ENCODE measurements at places on chromosomes 12 and 14.

- no peak for DNase-seq
Observed at GRCh38 chr14:87508333-87508732, 484.6 kb downstream of the GALC start.

DNA sequence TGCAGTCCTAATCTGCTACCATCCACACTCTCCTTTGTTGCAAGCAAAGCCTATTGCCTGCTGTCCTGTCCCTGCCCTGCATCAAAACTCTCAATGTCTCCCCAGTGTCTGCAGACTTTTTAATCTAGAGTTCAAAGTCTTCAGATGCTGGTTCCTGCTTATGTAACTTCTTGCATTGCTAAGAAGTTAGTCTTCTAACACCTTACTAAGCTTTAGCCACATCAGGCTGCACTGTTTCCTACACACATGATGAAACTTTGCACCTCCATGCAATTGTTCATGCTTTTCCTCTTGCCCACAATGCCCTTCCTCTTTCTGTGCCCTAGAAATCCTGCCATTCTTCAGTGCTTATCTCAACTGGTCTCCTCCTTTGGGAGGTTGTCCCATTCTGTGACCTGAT lies 16.2 kb upstream of the DICER1 start:
- DNase-seq, result no peak

- no peak for DNase-seq
Observed at GRCh38 chr12:127300753-127301152, 966.2 kb upstream of the TMEM132C start.

DNA sequence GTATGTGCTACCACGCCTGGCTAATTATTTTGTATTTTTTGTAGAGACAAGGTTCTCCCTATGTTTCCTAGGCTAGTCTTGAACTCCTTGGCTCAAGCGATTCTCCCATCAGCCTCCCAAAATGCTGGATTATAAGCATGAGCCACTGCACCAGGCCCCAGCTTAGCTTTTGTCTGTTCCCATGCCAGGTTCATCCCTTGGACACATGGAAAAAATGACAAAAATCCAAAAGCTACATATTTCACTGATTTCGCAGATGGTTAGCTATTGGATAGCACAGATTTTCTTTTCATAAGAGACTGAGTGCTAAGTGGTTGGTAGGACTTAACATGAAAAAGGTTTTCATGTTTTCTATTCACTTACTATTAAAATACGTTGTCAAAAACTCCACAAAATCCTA lies 286.6 kb upstream of the KITLG start:
- DNase-seq, result no peak

GRCh38 chr12:62686938-62687337 lies 220.3 kb downstream of the MON2 start:
- DNase-seq, result peak; percentile 45

DNA sequence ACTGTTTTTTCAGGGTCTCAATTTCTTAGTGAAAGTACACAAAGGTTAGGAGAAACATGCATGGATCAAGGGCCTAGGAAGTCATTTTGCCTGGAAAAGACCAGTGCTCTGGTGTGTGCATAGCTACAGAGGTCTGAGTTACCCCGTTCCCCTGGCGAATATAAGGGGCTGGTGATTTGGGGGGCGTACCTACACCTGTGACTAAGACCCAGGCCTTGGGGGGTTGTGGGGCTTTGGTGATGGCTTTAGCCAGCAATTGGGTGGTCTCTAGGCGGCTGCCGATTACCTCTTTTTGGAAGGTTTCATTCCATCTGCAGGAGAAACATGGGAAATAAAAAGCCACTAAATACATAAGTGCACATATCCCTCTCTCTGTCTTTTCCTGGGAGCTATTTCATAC lies 1.1 kb downstream of the SDR39U1 start:
- no peak for DNase-seq

DNA sequence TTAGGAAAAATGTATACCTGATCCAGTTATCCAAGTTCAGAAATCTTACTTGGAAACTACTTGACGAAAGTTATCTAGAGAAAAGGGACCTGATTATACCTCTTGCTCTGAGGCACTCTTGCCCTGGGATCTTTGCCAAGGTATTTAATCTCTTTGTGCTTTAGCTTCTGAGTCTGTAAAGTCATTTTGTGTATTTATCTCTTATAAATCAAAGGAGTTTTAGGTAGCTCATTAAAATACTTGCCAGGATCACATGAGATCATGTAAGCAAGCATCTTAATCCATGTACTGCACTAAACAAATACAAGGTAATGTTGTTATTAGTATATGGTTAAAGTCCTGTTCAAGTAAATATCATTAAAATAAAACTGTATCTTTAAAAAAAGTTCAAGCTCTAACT lies 147.5 kb downstream of the IPO8 start:
- no peak for DNase-seq

DNA sequence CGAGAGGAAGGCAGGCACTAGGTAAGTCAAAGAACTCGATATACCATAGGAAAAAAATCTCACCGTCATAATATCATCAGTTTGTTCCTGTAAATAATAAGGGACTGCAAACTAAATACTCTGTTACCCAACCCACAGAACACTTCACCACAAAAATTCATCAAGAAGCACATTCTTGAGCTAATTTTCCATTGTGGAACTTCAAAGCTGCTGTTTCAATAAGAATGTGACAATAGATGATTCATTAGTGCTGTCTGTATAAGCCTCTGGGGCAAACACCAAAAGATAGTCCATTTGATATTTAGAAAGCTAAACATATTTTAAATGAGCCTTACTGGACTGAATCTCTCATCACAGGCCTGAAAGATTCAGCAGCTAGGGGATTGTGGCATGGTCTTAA lies 219.4 kb downstream of the KSR2 start:
- DNase-seq, result no peak

DNA sequence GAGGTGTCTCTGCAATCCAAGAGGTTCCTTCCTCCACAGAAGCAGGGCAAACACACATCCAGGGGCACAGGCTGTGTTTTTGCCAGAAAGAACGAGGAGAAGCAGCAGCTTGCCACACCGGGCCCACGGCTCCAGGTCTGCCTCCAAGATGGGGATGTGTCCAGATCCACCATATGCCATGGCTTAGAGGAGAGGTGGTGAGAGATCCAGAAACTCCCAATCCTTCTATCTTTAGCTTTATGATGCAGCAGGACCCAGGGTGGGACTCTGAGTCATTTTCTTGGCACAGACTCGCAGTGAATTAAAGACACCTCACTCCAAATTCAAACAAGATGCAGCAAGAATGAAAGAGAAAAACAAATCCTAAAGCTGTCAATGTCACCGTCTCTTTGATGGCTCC lies 481.4 kb upstream of the TMEM132C start:
- DNase-seq, result peak; percentile 15

DNA sequence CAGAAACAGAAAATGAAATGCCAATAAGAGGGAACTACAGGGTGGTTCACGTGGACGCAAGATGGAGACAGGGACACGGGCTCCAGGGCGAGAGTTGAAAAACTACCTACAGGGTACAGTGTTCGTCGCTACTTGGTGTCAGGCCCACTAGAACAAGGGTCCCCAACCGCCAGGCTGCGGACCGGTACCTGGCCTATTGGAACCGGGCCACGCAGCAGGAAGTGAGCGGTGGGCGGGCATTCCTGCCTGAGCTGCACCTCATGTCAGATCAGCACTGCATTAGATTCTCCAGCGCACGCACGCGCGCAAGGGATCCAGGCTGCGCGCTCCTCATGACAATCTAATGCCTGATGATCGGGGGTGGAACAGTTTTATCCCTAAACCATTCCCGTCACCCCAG lies 14.8 kb downstream of the INF2 start:
- no peak for DNase-seq

- no peak for DNase-seq
Observed at GRCh38 chr12:16036073-16036472, 124.9 kb downstream of the DERA start.

DNA sequence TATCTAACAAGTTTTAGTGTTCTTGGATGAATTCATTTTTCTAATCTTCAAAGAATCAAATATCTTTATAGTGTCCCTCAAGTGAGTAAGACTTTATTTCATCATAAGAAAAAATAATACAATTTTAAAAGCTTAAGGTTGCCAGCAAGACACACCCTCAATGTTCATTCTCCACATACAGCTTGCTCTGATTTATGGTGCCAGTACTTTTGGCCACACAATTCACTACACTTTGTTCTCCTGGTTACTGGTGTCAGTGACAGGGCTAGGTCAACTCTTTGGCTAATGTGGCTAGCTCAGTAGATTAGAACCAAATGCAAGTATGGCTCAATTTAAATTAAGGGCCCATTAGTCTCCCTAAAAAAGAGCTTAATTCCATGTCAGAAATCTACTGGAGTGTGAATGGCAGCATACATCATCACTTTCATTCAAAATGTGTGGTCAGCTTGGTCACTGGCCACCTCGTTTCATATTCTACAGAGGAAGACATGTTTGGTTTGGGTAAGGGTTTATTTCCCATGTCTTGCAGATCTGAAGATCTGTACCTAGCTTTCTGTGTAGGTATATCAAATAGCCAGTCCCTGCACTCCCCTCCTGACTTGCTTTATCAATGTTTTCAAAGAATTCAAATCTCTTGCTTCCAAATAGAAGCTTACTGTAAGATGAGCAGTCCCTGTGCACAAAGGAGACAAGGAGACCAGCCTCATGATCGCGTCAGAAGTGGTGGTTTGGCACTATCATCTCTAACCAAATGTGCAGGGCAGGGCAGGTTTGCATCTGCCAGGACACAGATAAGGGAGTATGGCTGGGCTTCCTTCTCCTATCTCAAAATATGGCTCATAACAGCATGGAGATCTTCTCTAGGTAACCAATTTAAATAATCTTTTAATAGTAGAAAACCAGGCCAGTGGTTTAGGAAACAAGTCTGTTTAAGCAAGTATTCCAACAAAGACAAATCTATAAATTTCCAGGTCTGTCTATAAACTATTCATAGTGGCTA lies 31.3 kb downstream of the HECTD4 start:
- DNase-seq, result no peak

DNA sequence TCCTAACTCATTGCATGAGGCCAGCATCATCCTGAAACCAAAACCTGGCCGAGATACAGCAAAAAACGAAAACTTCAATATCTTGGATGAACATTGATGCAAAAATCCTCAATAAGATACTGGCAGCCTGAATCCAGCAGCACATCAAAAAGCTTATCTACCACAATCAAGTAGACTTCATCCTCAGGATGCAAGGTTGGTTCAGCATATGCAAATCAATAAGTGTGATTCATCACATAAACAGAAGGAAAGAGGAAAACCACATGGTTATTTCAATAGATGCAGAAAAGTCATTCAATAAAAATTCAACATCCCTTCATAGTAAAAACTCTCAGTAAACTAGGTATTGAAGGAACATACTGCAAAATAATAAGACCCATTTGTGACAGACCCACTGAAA lies 56.5 kb upstream of the PPFIA2 start:
- DNase-seq, result no peak

DNA sequence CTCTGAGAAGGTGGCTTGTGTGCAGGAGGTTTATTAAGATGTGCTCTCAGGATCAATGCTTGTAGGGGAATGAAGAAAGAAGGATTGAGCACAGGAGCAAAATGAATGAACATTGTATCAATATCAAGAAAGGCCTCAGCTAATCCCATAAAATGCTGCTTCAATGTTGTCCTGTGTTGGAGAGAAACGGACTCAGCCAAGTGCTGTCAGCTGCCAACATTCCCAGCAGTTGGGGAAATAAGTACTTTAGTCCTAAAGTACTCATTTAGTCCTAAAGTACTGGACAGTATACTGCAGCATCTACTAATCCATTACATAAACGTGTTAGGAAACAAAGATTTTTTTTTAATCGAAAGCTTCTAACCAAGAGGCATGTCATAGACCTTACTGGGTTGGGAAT lies 255.9 kb downstream of the SEC23A start:
- no peak for DNase-seq

DNA sequence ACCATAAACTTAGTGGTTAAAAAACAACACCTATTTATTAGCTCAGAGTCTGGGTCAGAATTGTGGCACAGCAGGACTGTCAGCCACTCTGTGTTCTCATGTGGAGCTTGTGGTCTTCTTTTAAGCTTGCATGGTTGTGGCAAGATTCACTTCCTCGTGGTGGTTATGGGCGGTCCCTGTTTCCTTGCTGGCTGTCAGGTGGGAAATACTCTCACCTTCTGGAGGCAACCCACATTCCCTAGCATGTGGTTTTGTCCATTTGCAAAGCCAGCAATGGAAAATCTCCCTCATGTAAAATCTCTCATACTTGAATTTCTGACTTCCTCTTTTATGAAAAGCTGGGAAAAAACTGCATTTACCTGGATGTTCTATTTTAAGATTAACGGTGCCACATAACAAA lies 229.8 kb downstream of the ALX1 start:
- DNase-seq, result no peak

DNA sequence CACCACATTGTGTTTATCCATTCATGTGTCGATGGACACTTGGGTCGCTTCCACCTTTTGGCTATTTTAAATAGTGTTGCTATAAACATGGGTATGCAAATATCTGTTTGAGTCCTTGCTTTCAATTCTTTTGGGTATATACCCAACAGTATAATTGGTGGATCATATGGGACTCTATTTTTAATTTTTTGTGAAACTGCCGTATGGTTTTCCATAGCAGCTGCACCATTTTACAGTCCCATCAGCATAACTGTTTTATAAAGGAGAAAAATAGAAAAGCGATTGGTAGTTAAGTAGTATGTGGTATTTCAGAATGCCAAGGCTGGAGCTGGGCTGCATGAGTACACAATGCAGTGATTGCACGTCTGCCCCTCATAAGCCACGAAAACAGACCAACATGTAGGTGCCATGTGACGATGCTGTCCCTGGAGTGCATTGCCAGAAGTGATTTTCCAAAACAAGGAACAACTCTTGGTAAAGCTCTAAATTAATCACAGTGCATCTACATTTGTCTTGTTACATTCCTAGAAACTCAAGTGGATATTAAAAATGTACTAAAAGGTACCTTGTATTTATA lies 83.5 kb downstream of the C12orf75 start:
- no peak for DNase-seq
